ENCODE measurements at places on chromosomes 2 and 18.

DNA sequence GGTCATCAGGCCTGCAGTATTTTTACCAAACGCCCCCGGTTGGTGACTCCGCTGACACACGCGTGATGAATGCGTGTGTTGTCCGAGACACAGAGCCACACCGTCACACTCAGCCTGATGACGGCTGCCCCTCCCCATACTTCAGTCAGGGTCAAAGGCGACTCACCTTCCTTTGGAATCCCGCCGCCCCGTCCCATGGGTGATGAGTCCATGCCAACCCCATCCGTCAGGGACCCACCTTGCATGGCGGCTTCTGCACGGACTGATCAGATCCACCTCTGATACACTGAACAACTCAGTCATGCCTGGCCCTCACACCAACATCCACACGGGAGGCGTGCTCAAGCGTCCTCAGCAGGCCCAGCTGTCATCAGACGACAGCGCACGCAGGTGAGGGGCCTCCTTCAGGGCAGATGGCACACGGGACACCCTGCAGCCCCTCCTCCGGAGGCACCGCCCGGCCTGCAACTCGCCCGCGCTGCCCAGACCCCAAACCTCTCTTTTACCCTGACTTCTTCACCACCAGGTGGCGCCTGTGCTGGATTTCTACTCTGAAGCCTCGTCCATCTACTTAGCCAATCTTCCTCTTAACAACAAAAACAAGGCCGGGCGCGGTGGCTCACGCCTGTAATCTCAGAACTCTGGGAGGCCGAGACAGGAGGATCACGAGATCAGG, 89.2 kb downstream of the ZNF516 start:
- no peak for ATAC-seq

DNA sequence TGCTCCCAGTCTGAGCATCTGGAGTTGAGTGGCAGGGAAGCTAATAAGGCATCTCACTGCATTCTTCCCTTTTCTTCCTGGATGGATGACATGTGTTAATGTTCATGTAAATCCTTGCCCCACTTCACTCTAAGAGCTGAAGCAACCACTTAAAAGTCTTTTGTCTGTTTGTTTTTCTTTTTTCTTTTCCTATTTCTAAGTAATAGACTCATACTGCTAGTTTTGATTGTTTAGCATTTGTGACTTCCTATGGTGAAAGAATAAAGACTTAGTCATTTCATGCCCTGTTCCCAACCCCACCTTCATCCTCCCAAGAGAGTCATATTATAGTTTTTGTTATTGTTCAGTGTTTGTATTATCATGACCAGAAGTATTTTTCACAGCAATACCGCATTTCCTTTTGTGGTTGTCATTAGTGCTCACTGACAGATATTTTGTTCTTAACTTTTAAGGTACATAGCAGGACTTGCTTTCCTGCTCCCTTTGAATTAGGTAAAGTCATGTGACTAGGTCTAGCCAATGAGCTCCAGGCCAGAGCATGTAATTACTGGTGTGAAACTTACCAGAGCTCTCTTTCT, 18.1 kb upstream of the SPP2 start:
- no peak for ATAC-seq

DNA sequence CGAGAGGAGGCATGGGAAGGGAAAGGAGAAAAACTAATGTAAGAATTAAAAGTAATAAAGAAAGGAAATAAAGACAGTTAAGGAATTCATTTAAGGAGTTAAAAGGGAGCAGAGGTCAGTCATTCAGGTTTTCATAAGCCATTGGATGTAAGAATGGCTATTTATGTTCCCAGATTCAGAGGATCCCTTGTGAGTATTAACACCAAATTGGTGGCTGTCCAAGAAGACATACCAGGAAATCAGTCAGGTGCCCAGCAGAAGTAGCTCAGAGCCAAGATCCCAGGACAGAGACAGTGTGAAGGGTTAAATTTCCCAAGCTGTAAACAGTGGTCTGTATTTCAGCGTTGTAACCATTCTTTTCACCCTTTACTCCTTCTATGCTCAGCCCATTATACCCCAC, 550.4 kb downstream of the BCL11A start:
- no peak for ATAC-seq

DNA sequence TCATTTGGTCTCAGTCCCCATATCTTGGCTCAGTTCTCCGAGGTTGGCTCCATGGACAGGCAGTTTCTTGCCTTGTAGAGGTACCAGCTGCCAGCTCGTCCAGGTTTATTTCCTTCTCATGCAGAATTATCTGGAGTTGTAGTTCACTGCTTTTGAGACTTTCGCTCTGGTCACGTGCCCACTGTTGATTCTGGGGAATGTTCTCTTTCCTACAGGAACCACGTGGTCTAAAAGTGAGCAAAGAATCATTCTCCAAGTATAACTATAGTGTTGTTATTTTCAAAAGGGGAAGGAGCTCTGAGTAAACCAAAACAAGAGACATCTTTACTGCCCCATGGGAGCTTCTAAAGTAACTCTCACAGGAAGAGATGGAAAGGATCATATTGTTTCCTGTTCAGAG, 41.2 kb upstream of the RAB27B start:
- ATAC-seq, result no peak

DNA sequence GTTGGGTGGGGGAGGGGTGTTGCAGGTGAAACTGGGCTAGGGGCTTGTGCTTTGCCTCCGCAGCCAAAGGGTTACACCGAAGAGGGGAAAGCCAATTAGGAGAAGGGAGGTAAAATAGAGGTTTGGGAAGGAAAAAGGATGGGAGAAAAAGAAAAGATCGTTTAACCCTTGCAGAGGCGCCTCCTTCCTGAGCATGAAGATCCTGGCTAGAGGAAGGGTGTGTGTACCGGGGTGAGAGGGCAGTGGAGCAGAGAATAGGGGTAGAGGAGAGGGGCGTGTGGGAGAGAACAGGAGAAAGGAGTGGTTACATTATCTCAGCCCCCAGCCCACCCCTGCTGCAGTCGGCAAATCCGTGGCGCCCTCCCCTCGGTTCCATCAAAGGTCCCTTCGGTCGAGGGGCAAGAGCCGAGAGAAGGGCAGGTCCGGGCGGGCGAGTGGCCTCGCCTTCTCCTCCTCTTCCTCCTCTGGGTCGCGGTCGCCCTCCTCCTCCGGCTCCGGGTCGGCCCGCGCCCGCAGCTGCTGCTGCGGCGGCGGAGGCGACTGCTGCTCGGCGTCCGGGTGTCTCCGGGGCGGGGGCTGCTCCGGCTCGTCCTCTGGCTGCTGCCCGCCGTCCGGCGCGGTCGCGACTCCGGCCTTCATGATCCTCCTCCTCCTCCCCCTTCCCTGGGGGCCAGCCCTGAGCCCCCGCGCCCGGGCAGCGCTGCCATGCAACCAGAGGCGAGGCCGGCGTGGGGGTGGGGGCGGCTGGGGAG, 1.1 kb downstream of the MARCHF4 start:
- ATAC-seq, result no peak

GRCh38 chr2:156691014-156691413, 254.8 kb downstream of the GPD2 start:
- ATAC-seq, result no peak

DNA sequence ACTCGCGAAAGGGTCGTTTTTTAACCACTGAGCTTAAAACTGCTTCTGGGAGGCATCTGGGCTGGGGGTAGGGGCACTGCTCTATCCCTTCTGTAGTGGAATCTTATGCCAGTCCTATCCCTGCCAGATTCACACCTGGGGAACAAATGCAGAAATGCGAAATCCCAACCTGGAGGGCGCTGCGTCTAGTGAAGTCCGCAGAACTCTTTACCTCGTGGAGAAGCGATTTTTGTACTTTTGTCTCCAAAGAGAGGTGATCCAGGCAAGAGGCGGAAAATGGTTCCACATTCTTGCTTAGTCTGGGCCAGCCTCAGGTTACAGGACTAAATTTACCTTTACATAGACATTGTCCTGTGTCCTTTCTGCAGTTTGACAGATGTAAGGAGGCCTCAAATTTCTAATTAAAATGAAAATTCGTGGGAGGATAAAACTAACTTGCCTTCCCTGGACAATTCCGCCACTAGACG, 10.4 kb downstream of the TBR1 start:
- no peak for ATAC-seq

DNA sequence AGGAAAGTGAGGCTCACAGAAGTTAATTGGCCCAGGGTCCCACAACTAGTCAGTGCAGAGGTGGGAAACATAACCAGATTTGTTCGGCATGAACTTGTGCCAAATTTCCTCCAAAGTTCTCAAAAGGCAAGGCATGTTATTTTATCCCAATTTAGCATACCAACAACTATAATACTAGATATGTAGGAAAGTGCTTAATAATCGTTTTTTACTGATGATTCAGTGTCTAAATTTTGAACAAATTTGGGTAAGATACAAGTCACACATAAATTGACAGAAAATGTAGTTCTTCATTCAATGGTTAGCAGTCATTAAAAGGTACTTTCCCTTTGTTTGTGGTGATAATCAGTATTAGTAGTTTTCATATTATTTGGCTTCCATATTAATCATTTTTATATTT, 38.5 kb upstream of the CYBRD1 start:
- no peak for ATAC-seq

DNA sequence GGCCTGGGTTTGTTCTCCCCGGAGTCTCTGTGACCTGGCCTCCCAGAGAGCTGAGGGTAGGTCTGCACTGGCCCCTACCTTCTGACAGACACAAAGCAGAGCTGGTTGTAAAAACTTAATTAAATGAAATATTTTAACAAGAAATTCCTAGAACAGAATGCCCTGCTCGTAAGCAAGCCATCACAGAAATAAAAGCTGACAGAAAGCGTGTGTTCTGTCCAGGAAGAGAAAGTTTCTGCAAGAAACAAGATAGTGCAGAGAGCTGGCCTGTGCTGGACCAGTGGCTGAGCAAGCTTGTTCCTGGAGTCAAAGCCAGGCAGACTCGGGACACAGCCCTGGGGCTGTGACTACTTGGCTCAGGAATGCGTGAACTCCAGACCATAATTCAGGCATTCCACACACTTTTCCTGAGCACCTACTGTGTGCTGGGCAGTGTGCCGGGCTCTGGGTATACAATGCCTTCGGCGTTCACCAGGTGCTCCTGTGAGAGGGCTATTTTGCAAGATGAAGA, 51.6 kb downstream of the APOB start:
- ATAC-seq, result no peak

DNA sequence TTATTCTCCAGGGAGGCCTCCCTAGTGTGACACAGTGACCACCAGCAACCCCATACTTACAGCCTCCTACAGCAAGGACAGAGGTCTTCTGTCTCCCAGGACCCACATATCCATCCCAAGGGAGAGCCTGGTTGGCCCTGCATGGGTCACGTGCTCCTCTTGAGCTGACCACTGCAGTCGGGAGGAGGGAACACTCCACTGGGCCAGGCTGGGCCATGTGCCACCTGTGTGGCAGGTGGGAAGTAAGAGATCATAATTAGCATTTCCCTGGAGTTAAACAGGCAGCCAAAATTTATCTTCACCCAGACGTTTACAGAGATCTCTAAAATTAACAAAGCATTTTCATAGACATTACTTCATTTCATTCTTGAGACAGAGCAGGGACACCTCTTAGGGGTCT, 33.4 kb upstream of the MLPH start:
- ATAC-seq, result no peak

DNA sequence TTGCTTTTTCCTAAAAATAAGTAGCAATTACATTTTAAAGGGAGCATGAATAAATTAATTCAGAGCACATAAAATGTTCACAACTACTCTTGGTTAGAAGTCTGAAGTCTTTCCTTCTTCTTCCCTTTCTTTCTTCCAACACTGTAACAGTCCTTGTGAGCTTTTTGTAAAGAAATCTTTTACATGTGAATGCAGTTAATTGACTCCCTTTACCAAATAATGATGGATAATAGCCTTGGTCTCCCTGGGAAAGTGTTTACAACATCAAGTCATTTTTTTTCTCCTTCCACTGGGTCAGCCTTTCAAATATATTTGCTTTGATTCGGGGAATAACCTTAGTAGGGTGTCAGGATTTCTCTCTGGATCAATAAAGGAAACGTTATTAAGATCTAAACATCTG, 39.1 kb downstream of the CALCRL start:
- no peak for ATAC-seq

GRCh38 chr2:20103530-20103929, 52.1 kb upstream of the LAPTM4A start:
- ATAC-seq, result no peak

- ATAC-seq, result no peak
Observed at GRCh38 chr2:80348953-80349352, 44.4 kb upstream of the LRRTM1 start.

DNA sequence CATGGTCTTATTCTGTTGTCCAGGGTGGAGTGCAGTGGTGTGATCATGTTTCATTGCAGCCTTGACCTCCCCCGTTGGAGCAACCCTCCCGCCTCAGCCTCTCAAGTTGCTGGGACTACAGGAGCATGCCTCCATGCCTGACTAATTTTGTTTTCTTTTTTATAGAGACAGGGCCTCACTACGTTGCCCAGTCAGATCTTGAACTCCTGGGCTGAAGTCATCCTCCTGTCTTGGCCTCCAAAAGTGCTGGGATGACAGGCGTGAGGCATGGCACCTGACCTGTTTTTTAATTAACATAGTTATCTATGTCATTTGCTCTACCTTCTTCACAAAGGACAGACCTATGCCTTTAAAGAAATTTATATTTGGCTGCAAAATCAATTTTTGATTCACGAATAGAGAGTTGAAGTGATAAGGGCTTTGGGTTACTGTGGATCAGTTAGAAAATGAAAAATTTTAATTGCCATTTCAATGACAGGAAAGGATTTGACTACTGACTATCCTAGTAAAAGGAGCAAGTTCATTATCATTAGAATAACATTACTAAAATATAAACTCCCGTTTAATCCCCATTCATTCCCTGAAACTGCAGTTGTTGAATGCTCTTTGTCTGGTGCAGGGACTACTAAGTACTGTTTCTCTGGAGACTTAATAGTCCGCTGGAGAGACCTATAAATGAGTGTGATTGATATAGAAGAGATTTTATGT, 3.7 kb downstream of the RNF138 start:
- ATAC-seq, result no peak

DNA sequence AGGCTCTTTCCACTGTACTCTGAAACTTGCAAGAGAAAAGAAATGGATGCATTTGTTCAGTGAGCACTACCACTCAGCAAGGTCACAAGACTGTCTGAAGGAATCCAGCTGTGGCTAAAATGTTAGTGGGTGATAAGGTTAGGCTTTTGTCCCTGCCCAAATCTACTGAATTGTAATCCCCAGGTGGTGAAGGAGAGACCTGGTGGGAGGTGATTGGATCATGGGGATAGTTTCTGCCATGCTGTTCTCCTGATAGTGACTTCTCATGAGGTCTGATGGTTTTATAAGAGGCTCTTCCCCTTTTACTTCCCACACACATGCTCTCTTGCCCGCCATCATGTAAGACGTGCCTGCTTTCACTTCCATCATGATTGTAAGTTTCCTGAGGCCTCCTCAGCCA, 68.2 kb downstream of the ZNF385B start:
- ATAC-seq, result no peak

- no peak for ATAC-seq
Observed at GRCh38 chr2:202918860-202919259, 6.8 kb downstream of the CARF start.

DNA sequence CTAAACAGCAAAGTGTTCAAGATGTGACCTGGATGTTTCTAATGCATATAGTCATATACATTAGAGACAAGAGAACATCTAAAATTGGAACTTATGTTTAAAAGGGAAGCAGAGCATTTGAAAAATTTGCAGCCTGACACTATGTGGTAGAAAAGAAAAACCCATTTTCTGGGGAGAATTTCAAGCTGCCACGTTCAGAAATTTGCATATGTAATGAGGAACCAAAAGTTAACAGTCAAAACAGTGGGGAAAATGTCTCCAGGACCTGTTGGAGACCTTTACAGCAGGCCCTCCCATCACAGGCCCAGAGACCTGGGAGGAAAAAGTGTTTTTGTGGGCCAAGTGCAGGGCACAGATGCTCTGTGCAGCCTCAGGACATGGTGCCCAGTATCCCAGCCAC, 8.2 kb upstream of the TMEM18 start:
- no peak for ATAC-seq

GRCh38 chr18:71505526-71505925, 1038.6 kb downstream of the CBLN2 start:
- ATAC-seq, result no peak
